Esophagus muscularis mucosa (tissue), 4 donors: ENCODE measurements at places on chromosomes 11 and 22. TPM values are rescaled to one million over a fixed set of nuclear protein-coding genes. Genes with fewer than 3 reads are reported as not detected.
A peak's percentile ranks its signal among the peaks of the same experiment; 100 is the strongest.

DNA sequence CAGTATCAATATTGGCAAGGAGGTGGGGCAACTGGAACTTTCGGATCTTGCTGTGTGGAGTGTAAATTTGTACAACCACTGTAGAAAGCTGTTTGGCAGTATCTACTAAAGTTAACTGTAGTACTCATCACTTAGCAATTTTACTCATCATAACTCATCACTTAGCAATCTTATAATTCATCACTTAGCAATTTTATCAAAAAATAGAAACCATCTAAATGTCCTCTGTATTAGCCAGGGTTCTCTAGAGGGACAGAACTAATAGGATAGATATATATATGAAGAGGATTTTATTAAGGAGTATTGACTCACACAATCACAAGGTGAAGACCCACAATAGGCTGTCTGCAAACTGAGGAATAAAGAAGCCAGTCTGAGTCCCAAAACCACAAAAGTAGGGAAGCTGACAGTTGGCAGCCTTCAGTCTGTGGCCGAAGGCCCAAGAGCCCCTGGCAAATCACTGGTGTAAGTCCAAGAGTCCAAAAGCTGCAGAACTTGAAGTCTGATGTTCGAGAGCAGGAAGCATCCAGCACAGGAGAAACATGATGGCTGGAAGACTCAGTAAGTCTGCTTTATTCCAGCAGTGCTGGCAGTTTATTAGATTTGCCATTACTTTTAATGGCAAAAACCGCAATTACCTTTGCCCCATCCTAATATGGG lies 92.9 kb upstream of the USP47 start:
- DNase-seq = peak; percentile 21

DNA sequence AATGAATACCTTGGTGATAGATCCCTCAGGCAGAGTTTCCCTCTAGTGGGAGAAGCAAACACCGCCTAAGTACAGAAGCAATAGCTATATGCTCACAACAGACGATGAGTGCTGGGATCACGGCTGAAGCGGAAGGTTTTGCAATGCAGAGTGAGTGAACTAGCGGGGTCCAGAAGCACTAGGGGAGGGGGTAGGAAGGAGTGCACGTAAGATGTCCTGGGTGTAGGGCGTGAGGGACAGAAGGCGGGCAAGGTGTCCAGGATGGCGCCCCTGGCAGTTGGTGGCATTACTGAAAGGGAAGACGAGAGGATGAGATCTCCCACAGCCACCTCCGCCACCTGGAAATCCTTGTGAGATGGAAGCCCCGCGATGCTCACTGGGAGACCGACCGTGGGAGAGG lies 81.0 kb downstream of the ETS1 start:
- DNase-seq = no peak

DNA sequence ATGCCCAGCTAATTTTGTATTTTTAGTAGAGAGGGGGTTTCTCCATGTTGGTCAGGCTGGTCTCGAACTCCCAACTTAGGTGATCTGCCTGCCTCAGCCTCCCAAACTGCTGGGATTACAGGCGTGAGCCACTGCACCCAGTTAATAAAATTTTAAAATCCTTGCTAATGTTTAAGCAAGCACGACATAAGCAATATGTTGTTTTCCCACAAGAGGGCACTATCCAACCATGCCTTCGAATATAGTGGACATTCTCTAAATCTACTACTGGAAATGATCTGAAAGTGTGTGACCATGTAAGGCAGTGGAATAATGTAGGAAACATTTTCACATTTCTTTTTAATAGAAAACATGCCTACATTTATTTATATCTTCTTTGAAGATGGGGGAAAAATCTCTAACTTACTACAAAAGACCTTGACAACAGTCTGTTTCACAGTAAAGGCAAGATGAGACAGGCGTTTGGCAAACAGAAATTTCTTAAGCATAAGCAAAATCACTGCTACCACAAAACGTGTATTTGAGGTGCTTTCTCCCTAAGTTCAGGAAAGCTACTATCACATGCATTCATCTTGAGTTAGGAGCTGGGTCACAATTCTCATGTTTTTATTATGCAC lies 38.2 kb downstream of the PITPNB start:
- no peak for DNase-seq

OR52E8 gene
- not detected for total RNA-seq

POU2AF3 gene
- total RNA-seq = 2.2 TPM

DNA sequence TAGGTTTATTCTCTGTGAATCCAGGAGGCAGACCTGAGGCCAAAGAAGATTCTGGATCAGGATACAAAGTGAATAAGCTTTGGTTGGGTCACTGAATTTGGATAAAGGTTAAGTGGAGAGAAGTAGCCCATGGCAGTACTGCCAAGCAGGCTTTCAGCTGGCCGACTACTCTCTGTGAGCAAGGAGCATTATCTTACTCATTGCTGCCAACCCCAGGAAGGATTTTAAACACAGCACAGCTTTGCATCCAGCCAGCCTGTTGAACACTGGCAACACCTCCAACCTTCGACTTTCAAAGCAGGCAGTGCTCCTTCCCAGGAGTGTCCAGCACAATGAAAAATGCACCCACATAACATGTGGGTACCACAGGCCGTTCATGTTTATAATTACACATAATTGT lies 363.7 kb upstream of the SYN3 start:
- DNase-seq = no peak

GRCh38 chr11:16154715-16155396 lies 201.5 kb downstream of the SOX6 start:
- no peak for DNase-seq

- no peak for DNase-seq
Observed at GRCh38 chr22:38246692-38247091, 26.1 kb downstream of the TMEM184B start.

DNA sequence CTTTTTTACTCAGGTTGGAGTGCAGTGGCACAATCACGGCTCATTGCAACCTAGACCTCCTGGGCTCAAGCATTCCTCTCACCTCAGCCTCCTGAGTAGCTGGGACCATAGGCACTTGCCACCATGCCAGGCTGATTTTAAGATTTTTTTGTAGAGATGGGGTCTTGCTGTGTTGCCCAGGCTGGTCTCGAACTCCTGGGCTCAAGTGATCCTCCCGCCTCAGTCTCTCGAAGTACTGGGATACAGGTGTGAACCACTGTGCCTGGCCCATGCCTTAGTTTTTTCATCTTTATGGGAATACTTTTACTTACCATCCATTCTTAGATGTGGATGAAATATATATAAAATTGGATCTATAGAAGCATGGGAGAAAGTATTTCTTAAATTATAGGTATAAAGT lies 5.2 kb downstream of the PACS1 start:
- no peak for DNase-seq

- no peak for DNase-seq
Observed at GRCh38 chr11:108790501-108791299, 125.8 kb downstream of the DDX10 start.

- no peak for DNase-seq
Observed at GRCh38 chr11:76673176-76674142, 2.9 kb upstream of the LRRC32 start.

DNA sequence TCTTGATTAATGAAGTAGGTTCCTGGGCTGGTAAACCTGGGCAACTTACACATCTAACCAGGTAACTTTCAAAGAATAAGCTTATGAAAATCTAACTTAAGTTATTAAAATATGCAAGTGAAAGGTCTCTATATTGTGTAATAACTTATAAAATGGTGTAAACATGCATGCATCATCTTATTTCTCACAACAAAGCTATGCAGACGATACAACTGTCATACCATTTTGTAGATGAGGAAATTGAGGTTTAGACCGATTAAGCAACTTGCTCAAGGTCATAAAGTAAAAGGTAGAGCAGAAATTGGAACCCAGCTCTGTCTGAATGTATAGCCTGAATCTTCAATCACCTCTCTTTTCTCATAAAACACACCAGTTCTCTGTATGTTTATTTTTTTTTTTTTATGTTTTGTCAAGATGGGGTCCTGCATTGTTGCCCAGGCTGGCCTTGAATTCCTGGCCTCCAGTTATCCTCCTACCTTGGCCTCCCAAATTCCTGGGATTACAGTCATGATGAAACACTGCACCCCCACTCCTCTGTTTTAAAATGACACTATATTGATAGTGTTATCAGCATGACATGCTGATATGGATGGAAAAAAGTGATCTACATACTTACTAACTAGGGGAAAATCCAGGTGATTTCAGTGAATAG lies 109.6 kb downstream of the SGSM3 start:
- no peak for DNase-seq

OR5T2 gene
- total RNA-seq = not detected

GRCh38 chr11:1195682-1196515 lies 27.0 kb upstream of the MUC5B start:
- no peak for DNase-seq

- DNase-seq = no peak
Observed at GRCh38 chr22:26566994-26567393, 22.9 kb downstream of the TPST2 start.

ADAMTS8 gene
- total RNA-seq = 23.5 TPM

DNA sequence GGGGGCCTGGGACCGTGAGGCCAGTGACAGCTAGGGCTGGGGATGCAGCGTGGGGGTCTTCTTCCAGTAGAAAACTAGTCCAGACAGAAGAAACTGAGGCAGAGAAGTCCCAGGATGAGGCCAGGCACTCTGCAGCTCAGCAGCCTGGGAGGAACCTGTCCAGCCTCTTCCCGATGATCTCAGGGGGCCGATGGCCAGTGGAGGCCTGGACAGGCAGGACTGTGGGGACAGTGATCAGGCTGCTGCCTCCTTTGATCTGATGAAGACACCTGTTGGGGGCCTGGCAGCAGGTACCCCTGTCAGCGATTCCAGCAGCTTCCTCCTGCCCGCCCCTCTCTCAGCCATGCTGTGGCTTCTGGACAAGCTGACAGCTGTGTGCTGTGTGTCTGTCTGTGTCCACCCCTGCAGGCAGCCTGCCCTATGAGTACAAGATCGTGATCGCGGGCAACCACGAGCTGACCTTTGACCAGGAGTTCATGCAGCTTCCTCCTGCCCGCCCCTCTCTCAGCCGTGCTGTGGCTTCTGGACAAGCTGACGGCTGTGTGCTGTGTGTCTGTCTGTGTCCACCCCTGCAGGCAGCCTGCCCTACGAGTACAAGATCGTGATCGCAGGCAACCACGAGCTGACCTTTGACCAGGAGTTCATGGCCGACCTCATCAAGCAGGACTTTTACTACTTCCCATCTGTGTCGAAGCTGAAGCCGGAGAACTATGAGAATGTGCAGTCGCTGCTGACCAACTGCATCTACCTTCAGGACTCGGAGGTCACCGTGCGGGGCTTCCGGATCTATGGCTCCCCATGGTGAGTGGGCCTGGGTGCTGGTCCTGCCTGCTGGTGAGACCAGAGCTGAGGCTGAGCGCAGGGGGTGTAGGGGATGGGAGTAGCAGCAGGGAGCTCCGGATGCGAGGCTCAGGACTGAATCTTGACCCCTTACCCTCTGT lies 62.6 kb downstream of the MPPED1 start:
- DNase-seq = no peak

DNA sequence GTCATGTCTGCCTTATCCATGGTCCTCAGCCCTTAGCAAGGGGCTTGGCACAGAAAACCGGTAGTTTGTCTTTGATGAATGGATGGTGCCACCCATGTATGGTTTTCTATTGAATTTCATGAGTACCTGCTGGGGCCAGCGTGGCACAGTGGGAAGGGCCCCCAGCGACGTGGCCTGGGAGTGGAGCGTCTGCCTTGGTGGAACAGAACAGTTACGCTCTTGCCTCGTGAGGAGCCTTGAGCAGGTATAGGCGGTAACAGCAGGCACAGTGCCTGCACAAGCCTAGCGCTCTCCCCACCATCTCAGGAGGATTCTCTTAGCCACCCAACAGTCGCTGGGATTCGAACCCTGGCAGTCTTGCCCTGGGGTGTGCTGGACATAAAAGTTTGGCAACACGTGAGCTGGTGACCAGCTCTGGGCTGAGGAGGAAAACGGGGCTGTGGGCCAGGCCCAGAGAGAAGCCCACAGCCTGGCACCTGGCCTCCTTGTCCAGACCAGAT lies 3.0 kb upstream of the SSH3 start:
- no peak for DNase-seq

FZD4 gene
- total RNA-seq = 23.7 TPM

DNA sequence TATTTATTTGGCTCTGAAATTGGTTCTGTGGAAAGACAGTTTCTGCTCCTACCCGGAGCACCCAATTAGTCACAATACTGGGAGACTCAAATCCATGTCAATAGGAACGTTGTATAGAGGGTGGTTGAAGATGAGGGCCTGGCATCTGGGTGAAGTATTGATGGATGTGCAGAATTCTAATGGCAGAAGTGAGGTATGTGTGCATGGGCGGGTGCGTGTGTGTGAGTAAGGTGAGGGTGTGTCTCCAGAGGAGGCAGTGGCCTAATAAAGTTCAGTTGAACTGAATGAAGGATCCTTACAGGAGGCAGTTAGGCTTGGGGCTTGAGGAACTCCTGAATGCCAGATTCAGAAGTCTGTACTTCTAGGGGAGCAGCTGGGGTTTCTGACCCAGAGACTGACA lies 71.8 kb upstream of the B3GAT1 start:
- DNase-seq = no peak

ZFTA gene
- 15.8 TPM for total RNA-seq

CNTF gene
- 2.1 TPM for total RNA-seq

POU2AF2 gene
- not detected for total RNA-seq

GRCh38 chr11:1109101-1109917 lies 34.6 kb downstream of the MUC2 start:
- no peak for DNase-seq

GRCh38 chr11:22133776-22134175 lies 59.1 kb upstream of the ANO5 start:
- no peak for DNase-seq

GRCh38 chr22:39350757-39351688 lies 1.2 kb downstream of the SYNGR1 start:
- no peak for DNase-seq
